ENCODE measurements at places on chromosomes 7 and 10. TPM values are rescaled to one million over a fixed set of nuclear protein-coding genes. Genes with fewer than 3 reads are reported as not detected.

Gene SAMD9L
- 2.8 TPM for total RNA-seq

Gene OR2A42
- total RNA-seq = not detected

DNA sequence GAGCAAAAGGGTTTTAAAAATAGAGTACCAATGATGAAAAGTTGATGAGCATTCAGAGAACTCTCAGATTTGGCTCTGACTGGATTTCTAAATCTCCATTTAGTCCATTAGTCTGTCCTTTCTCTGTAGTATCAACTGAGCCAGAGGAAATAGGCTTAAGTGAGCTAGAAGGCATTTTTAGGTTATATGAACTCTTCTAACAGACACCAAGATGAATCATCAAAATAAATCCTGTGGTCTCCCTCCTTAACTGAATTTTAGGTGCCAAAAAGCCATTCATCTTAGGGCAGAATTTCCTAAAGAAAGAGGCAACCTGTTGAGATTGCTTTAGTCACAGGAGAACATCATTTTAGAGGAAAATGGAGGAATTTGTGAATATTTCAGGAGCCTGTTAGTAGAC lies 305.1 kb downstream of the AUTS2 start:
- H3K4me1 ChIP-seq = no peaks in the 10 kb centered on the region
- H3K4me3 ChIP-seq = no peak overlapping the region
- no peaks in the 10 kb centered on the region for H3K27me3 ChIP-seq
- DNase-seq = no peak
- H3K36me3 ChIP-seq = no peaks in the 10 kb centered on the region

GRCh38 chr10:119359025-119359424 lies 151.7 kb downstream of the GRK5 start:
- DNase-seq = no peak
- no peak overlapping the region for H3K27ac ChIP-seq
- no peaks in the 10 kb centered on the region for H3K27me3 ChIP-seq
- H3K4me3 ChIP-seq = no peak overlapping the region
- no peaks in the 10 kb centered on the region for H3K4me1 ChIP-seq

Gene TLX1
- total RNA-seq = not detected

Gene TRIM56
- total RNA-seq = 10.6 TPM

- H3K27me3 ChIP-seq = no peaks in the 10 kb centered on the region
- no peaks in the 10 kb centered on the region for H3K4me1 ChIP-seq
- H3K36me3 ChIP-seq = no peaks in the 10 kb centered on the region
- H3K27ac ChIP-seq = no peak overlapping the region
- no peak overlapping the region for H3K4me3 ChIP-seq
Observed at GRCh38 chr7:131586259-131586658, 29.8 kb upstream of the PODXL start.

- H3K4me3 ChIP-seq = no peak overlapping the region
- no peaks in the 10 kb centered on the region for H3K36me3 ChIP-seq
- H3K27ac ChIP-seq = no peak overlapping the region
Observed at GRCh38 chr7:159035571-159036073, 109.0 kb downstream of the VIPR2 start.

Gene ASIC3
- total RNA-seq = 1.7 TPM

DNA sequence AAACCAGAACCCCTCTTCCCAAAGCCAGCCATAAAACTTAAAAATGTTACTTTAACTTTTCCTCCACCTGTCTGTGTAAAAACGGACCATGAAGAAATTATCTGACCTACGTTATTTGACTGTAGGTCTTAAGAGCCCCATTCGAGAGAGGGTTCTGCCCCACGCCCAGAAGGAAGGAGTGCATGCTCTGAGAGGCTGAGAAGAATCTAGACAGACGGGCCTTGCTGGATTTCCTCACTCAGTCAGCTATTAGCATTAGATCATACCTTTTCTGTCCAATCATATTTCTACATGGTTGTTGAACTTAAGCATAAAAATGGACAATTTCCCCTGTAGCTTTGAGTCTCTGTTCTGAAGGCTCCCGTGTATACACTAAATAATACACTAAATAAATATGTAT lies 38.1 kb upstream of the WDR11 start:
- H3K4me1 ChIP-seq = no peaks in the 10 kb centered on the region
- no peak overlapping the region for H3K27ac ChIP-seq
- H3K4me3 ChIP-seq = no peak overlapping the region
- no peaks in the 10 kb centered on the region for H3K27me3 ChIP-seq
- H3K36me3 ChIP-seq = no peaks in the 10 kb centered on the region
- no peak for DNase-seq

Gene HOGA1
- 0.15 TPM for total RNA-seq

Gene RBP3
- not detected for total RNA-seq

Gene ARMH3
- 7.8 TPM for total RNA-seq

DNA sequence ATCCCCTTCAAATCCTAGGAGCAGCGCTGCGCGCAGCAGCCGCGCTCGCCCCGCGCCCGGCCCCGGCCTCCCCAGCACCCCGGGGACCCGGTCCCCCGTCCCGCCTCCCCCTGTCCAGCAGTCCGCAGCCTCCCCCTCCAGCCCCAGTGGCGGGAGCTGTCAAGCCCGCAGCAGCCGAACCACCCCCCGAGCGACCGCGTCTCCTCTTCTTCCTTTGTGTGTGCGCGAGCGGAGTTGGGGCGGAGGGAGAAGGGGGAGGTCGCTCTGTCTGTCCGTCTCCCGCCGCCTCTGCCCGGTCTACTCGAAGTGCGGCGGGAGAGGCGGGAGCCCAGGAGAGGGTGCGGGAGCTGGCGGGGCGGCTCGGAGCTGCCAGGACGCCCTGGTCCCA lies 375 bp upstream of the CHN2 start:
- H3K36me3 ChIP-seq = no peaks in the 10 kb centered on the region
- no peaks in the 10 kb centered on the region for H3K27me3 ChIP-seq
- H3K27ac ChIP-seq = no peak overlapping the region
- peak overlapping the region; percentile 93 for H3K4me3 ChIP-seq
- H3K4me1 ChIP-seq = peaks cover 18% of the 10 kb centered on the region

Gene FBXL13
- not detected for total RNA-seq

Gene KNDC1
- not detected for total RNA-seq
